NCI-H2081 (cell line): ENCODE measurements at places on chromosomes 3 and 15.

DNA sequence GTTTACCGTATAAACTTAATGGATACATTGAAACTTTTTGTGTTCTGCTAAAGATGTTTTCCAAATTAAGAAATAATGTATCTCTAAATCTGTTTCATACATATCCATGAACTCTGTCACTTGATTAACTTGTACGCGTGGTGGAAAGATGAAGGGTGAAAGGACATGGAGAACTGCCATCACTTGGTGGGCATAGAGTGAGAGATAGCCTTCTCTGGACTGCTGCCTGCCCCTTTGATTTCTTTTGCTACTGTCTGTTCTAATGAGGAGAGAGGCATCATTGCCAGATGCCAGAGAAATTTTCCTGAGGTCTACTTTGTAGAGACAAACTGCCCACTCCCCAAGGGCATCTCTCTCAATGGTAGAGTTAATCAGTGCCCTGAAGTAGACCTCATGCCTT, 120.5 kb downstream of the SLMAP start:
- DNase-seq, result no peak

DNA sequence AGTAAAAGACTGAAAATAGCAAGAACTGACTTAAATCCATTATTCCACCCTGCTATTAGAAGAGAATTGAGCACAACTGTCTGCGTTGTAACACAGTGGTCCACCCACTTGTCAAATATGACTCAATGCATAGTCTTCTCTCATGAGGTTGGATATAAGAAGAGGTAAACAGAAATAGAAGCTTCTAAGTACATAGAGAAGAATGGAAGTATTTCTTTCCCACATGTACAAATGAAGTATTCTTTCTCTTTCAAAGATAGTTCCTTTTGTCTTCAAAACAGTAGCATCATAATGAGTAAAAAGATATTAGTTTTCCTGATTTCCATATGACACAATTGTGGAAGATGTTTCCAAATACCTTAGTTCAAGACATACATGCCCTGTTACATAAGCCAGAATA, 348.6 kb upstream of the CCDC54 start:
- no peak for DNase-seq

DNA sequence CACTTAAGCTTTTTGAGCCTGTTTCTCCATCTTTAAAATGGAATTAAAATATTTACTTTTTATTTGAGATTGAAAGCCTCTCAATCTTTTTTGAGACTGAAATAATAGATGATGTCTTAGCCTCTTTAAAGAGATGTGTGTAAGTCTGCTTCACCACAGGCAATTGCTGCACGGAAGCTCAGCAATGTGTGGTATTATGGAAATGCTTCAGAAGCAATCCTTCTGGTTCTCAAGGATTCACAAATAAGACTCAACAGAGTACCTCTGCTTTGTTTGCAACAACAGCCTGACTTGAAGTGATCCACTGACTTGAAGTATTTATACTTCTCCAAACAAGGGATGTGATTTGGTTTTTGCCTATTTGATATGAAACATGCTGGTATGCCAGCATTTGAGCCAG, 332.0 kb upstream of the RASGRP1 start:
- DNase-seq, result no peak

DNA sequence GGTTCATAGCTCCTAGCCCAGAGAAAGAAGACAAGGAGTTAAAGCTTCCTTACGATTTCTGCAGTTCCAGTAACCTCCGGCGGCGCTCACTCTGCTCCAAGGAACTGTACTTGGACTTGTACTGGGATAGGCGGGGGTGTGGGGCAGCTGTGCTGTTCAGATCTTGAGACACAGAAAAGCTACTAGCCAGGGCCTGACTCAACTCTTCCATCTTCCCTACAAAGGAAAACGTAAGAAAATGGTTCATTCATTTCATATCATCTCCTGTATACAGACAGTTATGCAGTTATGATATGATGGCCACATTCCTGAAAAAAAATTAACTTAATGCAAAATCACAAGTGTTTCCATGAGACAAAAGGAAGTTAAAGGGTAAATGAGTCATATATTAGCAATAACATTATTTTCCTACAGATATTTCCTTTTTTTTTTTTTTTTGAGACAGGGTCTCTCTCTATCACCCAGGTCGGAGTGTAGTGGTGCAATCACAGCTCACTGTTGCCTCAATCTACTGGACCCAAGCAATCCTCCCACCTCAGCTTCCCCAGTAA, 4.6 kb downstream of the SNUPN start:
- DNase-seq, result no peak

DNA sequence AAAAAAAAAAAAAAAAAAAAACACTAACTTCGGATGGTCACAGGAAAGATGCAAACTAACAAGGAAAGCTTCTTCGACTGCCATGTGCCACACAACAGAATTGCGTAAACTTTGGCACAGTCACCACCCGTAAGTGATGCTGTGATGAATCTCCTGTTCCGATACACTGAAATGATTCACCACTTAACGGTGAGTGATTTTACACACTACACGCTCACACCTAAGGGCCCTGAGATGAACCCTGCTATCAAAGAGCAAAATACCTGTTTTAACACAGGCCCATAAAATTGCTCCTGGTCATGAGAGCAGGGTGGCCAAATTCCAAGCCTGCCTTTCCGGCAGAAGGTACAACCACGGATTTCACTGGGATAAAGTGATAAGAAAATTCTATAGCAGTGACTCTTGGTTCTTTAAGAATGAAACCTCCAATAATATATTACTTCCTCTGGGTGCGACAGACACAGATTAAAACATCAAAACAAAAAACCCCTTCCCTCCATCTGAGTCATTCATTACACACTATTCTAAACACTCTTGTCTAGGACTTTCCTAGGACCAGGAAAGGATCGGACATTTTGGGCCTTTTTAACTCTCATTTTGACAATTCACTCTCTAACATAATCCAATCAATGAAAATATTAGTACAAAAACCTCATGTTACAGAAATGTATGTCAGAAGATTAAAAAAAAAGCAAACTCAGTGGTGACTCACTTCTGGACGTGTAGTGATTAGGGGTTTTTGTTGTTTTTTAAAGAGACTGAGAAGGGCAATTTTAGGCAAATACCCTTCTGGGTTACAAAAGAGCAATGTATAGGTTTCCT, 28.3 kb downstream of the LRIG1 start:
- no peak for DNase-seq

- DNase-seq, result no peak
Measured at GRCh38 chr3:107493134-107493533, 29.6 kb upstream of the BBX start.
